ENCODE measurements at places on chromosomes 4 and X.

DNA sequence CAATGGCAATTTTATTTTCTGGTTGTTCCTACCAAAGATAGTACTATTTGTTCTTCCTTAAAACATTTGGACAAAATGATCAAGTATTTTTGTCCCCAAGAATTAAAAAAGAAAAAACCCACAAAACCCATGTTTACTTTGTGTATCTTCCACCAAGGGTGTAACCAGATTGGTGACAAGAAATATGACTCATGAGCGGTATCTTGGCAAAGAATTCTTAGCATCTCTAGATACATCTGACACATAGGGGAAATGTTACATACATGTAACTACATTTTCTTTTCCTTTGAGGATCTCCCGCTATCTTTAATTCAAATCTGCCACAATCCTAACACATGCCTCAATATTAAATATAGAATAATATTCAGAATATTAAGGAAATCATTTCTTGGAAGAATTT, 78.7 kb downstream of the WDFY3 start:
- DNase-seq: no peak

DNA sequence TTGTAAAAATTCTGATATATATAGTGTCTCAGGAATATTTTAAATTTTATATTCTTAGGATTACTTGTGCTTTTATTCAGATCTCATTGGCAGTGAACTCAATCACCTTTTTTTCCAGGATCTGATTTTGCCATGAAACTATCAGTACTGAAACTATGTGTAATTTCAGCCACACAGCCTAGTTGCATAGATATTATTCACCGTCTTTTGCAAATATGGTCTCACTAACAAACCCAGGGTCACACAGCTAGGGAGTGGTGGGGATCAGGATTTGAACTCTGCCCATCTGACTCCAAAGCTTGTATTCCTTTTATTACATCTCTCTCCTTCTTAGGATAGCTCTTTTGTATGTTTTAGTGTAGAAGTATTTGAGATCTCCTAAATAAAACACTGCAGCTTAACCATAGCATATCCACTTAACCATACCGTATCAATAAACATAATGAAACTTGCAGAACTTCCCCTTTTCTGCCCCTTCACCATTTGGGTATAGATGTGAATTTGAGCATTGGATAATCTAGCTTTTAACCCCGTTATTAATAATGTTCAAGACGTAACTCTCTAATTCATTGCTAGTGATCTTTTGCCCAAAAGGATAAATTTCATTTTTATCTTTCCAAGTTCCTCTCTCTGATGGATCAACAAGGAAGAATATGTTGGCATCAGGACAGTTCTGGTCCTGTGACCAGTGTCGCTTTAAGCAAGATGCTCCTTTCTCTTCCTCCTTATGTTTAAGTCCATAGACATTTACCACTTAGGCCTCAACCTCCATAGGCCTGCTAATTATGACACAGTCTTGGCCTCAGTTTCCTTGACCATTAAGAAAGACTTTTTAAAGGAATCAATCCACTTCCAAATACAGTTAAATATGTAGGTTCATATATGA, 74.6 kb downstream of the RAPGEF2 start:
- DNase-seq: no peak

GRCh38 chr4:56742080-56742871, 61.2 kb upstream of the HOPX start:
- DNase-seq: no peak

DNA sequence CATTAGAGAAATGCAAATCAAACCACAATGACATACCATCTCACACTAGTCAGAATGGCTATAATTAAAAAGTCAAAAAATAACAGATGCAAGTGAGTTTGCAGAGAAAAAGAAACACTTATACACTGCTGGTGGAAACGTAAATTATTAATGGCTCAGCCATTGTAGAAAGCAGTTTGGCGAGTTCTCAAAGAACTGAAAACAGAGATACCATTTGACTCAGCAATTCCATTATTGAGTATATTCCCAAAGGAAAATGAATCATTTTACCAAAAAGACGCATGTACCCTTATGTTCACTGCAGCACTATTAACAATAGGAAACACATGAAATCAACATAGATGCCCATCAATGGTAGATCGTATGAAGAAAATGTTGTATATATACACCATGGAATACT, 75.0 kb downstream of the NAA11 start:
- no peak for DNase-seq
